ENCODE measurements at places on chromosomes 2 and 18. TPM values are rescaled to one million over a fixed set of nuclear protein-coding genes. Genes with fewer than 3 reads are reported as not detected.

The DSC1 gene
- total RNA-seq, result not detected

- no peak for DNase-seq
Measured at GRCh38 chr2:14861181-14861580, 228.7 kb downstream of the LRATD1 start.

- DNase-seq, result no peak
Measured at GRCh38 chr2:217047631-217048030, 187.8 kb upstream of the TNP1 start.

The CCDC74B gene
- total RNA-seq, result 60.1 TPM

The EDAR gene
- not detected for total RNA-seq

The CIB4 gene
- not detected for total RNA-seq

The NIFK gene
- total RNA-seq, result 83.4 TPM

DNA sequence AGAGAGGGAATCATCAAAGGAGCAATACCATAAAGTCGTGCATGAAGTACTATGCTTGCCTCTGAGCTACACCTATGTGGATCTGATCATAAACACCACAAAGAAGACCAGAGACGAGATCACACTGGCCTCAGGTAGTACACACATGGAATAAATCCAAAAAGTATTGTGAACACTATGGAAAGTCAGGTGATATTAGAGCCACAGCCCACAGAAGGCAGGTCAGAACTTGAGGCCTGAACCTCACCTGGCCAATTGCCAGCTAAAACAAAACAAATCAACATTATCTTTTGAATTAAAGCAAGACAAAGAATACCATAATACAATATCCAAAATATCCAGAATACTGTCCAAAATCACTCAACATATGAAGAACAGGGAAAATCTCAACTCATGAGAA, 371.1 kb downstream of the NCKAP5 start:
- DNase-seq, result no peak

DNA sequence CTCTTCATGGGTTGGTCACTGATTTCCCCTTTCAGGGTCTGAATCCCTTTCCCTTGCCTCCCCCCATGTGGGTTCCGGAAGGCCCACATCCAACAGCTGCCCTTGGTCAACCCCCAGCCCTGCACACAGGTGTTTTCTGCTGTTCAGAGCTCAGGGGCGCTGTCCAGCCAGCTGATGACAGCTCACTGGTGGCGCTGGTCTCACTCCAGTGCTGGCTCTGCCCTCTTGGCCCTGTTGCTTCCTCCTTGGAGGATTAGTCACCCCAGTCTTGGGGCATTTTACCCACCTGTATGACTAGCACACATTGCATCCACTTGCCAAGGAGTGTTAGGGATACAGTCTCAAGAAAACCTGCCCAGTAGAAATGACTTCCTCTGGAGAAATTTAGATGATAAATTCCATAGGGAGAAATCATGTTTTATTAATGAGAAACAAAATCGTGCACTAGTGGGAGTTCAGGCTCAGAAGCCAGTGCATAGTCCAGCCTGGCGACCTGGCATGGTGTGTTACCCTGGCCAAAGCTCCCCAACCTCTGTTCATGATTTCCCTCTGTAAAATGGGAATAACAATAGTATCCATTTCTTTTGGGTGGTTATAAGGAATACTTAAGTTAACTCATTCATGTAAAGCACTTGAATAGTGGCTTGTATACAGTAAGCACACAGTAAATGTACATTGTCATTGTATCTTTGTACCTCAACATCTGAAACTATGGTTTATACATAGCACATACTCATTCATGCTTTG, 21.6 kb downstream of the CRIM1 start:
- peak; percentile 87 for DNase-seq

- DNase-seq, result no peak
Measured at GRCh38 chr2:72130659-72131360, 16.9 kb downstream of the CYP26B1 start.

DNA sequence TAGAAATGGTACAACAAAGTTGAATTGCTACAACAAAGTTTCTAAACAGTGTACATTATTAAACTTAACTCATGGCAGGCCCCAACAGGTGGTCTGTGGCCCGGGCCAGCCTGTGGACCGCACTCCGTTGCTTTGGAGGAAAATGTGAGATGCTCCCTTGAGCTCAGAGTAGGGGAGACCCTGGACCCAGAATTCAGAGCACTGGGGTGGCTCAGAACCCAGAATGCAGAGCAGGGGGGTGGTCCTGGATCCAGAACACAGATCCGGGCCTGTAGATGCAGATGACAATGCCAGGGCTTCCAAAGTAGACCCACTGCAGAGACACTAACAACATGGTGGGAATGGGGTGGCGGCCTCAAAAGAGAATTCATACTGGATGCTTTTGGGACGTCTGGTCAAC, 311.0 kb downstream of the NDUFA10 start:
- no peak for DNase-seq

GRCh38 chr2:137800386-137800785, 163.9 kb upstream of the HNMT start:
- DNase-seq, result no peak

DNA sequence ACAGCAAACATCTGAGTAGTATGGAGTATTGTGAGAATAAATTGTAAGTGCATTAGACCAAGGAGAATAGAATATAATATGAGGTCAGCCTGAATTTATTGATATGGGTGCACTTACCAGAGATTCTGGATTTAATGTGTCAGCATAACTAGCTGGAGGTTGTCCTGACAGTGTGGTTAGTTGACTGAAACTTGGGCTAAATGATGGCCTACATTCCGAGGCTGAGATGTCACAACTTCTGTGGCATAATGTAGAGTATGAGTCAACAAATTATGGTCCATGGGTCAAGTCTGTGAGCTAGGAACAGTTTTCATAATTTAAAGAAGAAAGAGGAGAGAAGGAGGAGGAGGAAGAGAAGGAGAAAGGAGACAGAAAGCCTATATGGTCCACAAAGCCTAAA, 127.6 kb downstream of the QPCT start:
- peak; percentile 44 for DNase-seq

The CAPN14 gene
- not detected for total RNA-seq

DNA sequence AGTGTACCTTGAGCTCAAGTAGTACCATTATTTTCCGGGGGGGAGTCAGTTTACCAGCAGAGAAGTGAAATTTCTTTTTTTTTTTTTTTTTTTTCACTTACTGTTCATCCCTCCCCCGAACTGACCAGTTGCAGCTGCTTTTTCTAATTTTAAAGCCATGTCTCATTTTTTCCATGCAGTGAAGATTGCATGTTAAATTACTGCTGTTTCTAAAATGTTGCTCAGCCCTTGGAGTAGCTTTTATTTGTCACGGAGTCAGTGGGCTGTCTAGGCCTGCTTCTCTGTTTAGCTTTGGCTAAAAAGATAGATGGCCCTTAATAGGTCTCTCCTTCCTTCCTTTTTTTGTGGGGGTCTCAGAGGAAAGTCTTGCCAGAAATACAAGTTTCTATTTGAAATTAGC, 70.2 kb downstream of the NGEF start:
- DNase-seq, result no peak

DNA sequence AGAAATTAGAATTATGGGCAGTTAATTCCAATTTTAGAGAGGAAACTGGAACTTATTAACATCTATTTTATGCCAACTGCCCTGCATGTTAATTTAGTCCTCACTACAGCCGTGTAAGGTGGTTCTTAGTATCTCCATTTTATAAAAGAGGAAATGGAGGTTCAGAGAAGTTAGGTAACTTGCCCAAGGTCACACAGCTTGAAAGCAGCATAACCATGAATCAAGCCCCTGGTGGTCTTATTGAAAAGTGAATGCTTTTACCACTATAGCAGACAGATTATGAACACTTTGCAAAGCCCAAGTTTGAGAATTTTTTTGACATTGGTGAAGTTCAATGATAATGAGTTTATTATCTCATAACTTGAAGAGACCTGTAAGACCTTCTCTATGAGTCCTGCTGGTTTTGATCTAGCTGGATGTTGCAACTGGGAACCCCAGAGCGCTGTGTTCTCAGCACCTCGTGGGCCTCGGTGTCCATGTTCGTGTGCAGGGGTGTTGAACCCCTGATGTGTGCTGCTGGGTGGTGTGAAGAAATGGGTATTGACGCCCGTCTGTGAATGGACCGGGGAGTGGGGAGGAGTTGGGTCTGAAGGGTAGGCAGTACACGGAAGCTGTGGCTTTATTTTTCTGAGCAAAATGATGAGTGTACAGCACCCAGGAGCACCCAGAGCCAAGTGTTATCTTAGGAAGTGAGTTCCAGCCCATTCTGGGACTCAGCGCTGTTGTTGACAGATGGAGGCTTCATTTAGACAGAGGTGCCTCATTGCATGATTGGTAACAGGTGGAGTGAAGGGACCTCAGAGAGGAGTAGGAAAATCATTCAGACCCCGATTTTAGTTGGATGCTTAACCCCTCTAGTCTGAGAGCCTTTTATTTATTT, 9.7 kb downstream of the GREB1 start:
- no peak for DNase-seq

DNA sequence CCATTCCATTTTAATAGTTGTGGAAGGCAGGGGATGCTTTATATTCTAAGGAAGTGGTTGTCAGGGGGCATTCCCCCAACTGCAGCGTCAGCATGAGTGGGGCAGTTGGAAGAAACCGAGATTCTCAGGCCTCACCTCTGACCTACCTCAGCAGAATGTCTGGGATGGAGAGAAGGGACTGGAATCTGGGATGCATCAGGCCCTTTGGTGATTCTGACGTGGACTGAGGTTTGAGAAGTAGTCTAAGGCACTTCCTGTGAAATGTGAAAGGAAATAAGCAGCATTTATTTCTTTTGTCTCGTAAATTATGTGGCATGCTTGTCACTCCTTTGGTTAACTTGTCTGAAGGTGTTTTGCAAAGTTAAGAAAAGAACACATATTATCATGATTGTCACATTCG, 540.7 kb upstream of the NETO1 start:
- no peak for DNase-seq

The HJURP gene
- 83.2 TPM for total RNA-seq

DNA sequence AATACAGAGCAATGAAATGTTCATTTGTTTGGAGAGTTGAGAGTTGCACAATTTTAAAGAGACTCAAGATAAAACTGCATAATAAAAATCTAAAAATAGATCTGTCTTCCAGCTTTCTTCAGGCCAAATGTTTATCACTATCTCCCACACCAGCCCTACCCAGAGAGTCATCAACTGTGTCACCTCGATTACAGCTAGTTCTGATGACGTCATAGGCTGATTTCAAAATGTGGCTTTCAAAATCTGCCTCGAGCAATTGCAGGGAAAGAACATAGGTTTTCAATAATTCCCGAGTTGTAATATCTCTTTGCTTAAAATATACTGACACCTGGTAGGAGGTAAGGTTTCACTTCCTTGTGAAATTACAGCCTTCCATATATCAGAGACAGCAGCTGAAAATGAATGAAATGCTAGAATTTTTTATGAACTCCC, 677.6 kb upstream of the ID2 start:
- DNase-seq, result peak; percentile 74

- DNase-seq, result peak; percentile 18
Measured at GRCh38 chr2:39632876-39633275, 32.8 kb upstream of the TMEM178A start.

DNA sequence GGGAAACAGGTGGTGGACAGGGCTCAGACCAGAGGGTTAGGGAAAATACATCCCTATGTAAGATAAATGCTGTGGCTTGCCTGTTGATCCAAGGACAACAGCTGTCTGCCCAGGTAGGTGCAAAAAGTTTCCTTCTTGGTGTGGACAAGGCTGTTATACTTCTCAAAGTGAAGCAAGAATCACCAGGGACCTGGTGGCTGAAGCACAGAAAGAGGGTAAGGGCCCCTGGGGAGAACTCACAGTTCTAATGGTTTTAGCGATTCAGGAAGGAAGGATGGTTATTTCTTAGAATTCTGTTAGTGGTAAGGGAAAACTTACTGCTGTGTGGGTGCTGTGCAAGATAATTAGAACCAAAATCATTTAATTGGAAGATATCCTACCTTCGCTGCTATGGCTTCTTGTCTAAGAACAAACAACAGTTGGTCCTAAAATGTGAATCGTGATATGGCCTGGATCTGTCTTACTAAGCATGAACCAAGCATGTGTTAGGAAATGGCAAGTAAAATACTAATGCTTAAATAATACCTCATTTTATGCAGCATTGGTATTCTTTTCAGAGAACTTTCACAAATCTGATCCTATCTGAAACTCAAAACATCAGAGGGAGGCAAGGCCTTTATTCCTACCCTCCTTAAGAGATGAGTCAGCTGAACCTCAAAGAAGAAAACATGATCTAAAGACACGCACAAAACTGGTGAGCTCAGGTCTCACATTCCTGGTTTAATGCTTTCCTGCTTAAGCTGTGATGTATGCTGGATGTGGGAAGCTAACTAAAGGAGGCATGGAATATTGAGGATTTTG, 159.2 kb upstream of the THUMPD2 start:
- DNase-seq, result peak; percentile 52

DNA sequence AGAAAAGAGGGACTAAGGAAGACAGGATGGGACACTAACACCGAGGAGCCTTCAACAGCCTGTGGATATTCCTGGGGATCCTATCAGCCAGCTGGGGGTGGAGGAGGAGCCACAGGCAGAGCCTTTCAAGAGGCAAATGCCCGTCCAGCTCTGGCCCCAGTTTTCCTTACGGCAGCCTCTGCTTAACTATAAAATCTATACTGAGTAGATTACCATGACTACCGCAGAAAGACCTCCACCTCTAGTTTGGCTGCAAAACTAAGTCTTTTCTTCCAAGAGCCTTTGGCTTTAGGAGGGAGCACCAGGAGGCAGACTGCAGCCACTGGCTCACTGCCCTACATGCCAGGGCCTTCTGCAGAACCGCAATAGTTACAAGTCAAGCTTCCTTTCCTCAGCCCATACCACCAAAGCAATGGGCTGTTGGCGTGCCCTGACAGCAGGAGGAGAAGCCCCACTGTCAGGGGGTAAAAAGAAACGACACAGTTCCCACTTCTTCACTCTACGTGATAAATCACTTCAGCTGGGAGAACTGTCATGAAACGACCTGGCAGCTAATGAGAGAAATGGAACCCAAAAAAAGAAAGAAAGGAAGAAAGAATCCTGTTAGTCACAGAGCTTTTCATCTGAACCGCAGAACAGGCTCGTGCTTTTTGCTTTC, 25.1 kb upstream of the CREB1 start:
- DNase-seq, result peak; percentile 68

The COL4A4 gene
- total RNA-seq, result 0.41 TPM

GRCh38 chr2:230162981-230163380, 56.8 kb downstream of the SP110 start:
- no peak for DNase-seq

DNA sequence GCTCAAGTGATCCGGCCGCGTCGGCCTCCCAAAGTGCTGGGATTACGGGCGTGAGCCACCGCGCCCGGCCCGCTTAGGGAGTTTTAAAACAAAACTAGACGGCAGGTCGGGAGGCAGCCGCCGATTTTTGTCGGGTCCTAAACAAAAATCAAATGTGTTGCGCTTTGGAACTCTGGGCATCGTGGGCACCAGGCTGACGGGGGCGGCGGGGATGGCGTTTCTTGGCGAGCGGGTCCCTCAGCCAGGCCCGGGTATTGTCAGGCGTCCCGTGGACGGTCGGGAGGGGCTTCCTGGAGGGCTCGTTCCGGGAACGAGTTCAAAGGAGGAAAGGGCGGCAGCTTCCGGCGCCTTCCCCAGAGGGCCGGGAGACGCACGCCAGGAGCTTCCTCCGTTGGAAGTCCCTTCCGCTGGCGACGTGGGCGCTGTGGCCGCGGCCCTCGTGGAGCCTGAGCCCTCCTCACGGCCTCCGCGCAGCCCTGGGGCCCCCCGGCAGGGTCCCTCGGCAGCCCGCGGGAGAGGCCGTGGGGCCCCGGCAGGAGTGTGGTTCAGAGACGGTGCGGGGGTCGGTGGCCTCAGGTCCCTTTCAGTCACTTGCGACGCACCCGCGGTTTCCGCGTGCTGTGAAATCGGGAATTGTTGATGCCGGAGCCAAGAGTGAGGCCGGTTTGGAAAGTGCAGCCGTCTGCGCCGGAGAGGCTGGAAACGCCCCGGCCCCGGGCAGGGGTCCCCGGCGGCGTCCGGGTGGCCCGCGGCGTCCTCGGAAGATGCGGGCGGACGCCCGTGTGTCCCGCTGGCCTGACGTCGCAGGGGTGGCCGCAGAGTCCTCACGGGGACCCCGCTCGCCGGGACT, 59.3 kb downstream of the EMILIN2 start:
- no peak for DNase-seq
